ENCODE measurements at places on chromosomes 2 and 18.

- no peak for DNase-seq
These were observed 231.5 kb downstream of the PRKCE start for GRCh38 chr2:45882707-45883602.

DNA sequence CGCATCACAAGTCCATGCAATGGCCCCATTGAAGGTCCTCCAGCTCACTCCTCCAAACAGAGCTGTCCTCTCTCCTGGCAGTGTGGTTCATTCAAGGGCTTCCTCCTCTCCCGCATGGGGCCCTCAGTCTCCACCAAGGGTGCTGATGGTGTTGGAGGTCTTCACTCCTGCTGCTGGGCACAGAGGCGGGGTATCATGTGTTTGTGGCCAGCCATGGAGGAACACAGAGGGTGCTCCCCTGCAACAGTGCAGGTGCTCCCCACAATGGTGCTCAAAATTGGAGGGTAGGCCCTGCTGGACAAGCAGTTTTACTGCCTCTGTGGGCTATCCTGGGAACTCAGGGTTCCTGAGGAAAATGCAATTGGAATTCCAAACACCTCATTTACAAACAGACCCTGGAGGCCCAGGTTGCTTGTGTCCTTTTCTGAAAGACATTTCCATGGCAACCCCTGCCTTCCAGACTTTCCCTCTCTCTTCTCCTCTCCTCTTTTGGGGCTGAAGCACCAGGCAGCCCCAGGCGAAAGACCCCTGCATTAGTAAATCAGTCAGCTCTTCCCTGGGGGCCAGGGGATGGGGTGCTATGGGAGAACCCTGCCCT is 256.0 kb downstream of the HAUS1 start:
- DNase-seq: no peak

DNA sequence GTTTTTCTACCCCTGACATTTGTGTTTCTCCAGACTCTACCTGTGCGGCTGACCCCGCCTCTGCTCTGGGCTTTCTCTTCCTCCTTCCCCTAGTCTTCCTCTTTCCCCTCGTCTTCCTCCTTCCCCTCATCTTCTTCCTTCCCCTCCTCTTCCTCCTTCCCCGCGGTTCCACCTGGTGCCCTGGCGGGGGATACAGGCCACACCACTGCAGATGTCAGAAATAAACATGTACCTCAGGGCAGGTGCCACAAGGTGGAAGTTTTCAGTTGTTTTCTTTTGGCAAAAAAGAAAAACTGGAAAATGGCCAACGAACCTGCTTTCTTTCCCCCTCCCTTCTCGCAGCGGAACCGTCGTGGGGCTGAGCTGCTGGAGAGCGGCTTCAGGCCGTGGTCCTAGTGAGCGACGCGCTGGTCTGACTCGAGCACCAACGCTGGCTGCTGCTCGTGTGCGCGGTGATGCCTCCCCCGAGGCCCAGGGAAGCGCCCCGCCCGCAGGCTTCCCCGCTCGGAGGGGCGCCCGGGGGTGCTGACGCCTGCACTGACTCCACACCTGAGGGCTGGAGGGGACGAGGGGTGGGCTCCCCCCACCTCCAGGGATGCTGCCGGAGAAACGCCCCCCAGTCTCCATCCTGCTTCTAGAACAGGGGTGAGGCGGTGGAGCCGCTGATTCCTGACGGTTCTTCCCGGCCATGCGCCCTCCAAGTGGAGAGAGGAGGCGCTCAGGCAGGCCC is 83.7 kb upstream of the ZNF516 start:
- no peak for DNase-seq

DNA sequence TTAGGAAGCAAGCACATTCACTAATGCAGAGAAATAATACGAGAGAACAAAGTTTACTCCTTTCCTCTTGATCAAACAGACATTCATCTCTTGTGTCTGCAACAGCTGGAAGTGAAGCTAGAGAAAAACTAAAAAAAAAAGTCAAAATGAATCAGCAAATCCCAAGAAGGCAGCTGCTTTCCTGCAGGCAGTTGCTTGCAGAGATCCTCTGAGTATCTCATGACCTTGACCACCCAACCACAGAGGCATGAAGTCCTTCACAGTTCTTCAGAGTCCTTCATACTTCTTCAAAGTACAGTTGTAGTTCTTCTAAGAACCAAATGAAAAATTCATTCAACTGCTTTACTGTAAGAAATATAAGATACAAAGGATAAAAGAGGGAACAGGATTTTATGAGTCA is 97.2 kb upstream of the ACVR1C start:
- DNase-seq: no peak

GRCh38 chr2:16315908-16316307 is 349.7 kb downstream of the CYRIA start:
- DNase-seq: no peak

GRCh38 chr2:71299507-71299906 is 32.1 kb upstream of the ZNF638 start:
- DNase-seq: no peak

- DNase-seq: no peak
These were observed 165.4 kb upstream of the SLC1A4 start for GRCh38 chr2:64823794-64824193.

DNA sequence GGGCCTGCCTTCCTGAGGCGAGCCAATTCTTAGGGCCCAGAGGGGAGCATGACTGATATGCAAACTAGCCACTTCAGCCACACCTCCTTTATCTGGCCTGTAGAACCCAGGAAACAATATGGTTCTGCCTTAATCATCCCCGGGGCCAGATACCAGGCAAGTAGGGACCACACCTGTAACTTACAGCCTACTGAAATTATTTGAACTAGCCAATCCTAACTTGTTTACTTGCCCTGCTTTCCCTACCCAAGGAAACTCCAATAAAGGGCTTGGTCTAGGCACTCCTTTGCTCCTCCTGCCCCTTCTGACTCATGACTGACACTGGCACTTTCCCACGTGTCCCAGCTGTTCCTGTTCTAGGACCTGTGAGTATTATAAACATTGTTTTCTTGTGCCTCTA is 57.6 kb downstream of the MYOM1 start:
- no peak for DNase-seq

DNA sequence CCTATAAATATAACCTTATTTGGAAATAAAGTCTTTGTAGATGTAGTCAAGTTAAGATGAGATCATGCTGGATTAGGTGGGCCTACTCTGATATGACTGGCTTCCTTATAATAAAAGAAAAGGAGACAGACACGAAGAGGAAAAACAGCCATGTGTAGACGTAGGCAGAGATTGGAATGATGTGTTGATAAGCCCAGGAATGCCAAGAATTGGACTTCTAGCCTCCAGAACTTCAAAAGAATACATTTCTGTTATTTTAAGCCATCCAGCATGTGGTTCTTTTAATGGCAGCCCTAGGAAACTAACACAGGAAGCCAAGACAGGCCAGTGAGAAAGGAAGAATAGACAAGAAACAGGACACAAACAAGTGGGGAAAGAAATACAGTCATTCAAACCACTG is 68.6 kb downstream of the NYAP2 start:
- DNase-seq: no peak

GRCh38 chr2:146666340-146666739 is 1178.5 kb upstream of the ACVR2A start:
- DNase-seq: no peak

- no peak for DNase-seq
These were observed 212.0 kb upstream of the MGAT5 start for GRCh38 chr2:134041877-134042276.

GRCh38 chr2:29074411-29074810 is at the start of gene PCARE:
Gene PCARE, minus strand, starts transcription at chr2:29074523. Its CDS starts 262 bp downstream, at chr2:29074261.
- no peak for DNase-seq

DNA sequence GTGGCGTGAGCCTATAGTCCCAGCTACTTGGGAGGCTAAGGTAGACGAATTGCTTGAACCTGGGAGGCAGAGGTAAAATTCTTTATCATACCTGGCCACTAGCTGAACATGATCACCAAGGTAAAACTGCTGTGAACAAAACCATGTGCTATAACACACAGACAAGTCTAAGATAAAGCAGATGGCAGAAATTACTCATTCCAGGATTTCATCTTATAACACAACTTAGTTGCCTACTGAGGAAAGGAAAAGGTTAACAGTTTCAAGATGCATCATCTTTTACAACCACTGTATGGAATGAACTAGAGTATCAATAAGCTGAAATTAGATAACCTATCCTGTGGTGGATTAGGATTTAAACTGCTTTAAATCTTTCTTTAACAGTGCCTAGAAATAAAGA is 8.3 kb downstream of the ARL5A start:
- DNase-seq: no peak

- no peak for DNase-seq
These were observed 10.0 kb downstream of the IL1R2 start for GRCh38 chr2:102001767-102002142.

- no peak for DNase-seq
These were observed 86.4 kb upstream of the FBXO11 start for GRCh38 chr2:47992671-47993070.

DNA sequence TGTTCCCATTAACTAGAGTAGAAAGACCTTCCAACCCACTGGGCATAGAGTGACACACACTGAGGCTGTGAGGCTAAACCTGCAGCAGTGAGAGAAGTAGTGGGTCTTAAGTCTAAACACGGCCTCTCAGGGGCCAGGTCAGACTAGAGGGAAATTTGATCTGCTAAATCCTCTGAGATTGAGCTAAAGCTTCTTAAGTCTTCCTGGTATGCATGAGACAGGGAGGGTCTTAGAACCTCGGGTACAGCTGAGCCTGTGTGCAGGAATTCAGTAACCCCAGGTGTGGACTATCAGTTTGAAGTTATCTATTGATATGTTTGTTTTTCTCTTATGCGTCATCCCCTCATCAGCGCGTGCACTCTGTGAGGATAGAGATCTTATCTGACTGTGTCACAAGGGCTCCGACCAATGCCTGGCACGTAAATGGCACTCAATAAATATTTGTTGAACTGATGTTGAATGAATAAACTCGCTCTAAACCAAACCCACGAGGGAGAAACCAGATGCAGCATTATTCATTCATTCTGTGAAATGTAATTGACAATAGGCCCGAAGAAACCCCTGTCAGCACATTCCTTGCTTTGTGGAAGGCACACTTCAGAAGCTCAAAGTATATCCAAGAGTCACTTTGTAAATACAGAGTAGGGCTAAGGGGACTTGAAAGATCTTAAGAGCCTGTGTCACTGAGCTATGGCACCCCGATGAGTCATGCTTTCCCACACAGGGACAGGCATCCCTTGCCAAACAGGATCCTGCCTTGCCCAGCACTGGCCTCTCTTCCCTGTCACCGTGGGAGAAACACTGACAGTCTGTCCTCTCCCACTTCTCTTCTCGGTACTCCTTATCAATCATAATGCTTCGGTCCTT is 21.7 kb upstream of the RAB10 start:
- no peak for DNase-seq

- no peak for DNase-seq
These were observed 32.5 kb downstream of the NABP1 start for GRCh38 chr2:191710411-191710900.

DNA sequence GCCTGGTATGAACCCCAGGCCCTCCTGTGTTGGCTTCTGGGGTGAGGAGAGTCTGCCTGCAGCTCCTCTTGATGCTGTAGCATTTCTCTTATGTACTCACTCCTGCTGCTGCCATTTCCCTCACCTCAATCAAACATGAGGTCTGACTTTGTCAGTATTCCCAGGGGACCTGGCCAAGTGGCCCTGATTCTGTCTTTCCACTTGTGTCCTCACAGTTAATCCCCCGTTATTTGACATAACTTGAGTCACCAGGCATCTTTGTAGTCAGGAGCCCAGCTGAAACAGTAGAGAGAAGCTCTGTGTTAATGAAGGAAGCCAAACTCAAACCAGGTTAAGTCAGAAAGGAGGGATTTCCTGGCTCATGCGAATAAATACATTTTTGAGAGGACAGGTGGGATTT is 55.0 kb downstream of the SLC9A2 start:
- DNase-seq: no peak
